ENCODE measurements at places on chromosomes 1 and 21.

GRCh38 chr1:19799230-19800075 is at the start of gene TMCO4:
Gene TMCO4 (minus strand): TSS chr1:19799916. CDS start chr1:19780758, 19,158 bp downstream.
- peaks cover 23% of the 10 kb centered on the region for H3K4me1 ChIP-seq
- H3K36me3 ChIP-seq: no peaks in the 10 kb centered on the region
- peak within 1 kb of the TSS; percentile 82 for H3K27ac ChIP-seq
- H3K27me3 ChIP-seq: no peaks in the 10 kb centered on the region
- H3K4me3 ChIP-seq: peak within 1 kb of the TSS; percentile 81

- peaks cover 6% of the 10 kb centered on the region for H3K36me3 ChIP-seq
- H3K27ac ChIP-seq: peak overlapping the region; percentile 89
- H3K27me3 ChIP-seq: no peaks in the 10 kb centered on the region
- peak overlapping the region; percentile 10 for H3K4me3 ChIP-seq
Observed at GRCh38 chr1:201655243-201655642, 116.3 kb downstream of the NAV1 start.

GRCh38 chr1:85085417-85085816 is 37.1 kb upstream of the MCOLN3 start:
- H3K27ac ChIP-seq: no peak overlapping the region
- no peaks in the 10 kb centered on the region for H3K36me3 ChIP-seq
- no peak overlapping the region for H3K4me3 ChIP-seq
- peaks cover 46% of the 10 kb centered on the region for H3K27me3 ChIP-seq
- H3K4me1 ChIP-seq: no peaks in the 10 kb centered on the region

DNA sequence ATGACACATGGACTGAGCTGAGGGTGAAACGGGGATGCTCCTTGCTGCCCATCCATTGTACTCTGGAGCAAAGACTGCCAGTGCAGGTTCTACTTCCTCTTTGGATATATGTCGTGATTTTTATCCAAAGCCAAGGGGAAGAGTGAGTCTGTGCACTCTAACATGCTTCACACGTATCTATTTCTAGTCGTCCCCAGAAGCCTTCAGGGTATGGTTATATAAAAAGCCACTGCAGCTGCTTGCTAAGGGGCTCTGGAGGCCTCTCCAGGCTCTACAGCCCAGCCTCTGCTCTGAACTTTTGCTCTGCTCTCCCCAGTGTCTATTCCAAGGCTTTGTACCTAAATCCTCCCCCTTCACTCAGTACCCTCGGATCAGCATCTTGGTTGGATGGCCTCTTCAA is 20.1 kb downstream of the PAFAH2 start:
- H3K4me1 ChIP-seq: no peaks in the 10 kb centered on the region
- no peak overlapping the region for H3K4me3 ChIP-seq
- H3K36me3 ChIP-seq: peaks cover 54% of the 10 kb centered on the region
- H3K27ac ChIP-seq: no peak overlapping the region

DNA sequence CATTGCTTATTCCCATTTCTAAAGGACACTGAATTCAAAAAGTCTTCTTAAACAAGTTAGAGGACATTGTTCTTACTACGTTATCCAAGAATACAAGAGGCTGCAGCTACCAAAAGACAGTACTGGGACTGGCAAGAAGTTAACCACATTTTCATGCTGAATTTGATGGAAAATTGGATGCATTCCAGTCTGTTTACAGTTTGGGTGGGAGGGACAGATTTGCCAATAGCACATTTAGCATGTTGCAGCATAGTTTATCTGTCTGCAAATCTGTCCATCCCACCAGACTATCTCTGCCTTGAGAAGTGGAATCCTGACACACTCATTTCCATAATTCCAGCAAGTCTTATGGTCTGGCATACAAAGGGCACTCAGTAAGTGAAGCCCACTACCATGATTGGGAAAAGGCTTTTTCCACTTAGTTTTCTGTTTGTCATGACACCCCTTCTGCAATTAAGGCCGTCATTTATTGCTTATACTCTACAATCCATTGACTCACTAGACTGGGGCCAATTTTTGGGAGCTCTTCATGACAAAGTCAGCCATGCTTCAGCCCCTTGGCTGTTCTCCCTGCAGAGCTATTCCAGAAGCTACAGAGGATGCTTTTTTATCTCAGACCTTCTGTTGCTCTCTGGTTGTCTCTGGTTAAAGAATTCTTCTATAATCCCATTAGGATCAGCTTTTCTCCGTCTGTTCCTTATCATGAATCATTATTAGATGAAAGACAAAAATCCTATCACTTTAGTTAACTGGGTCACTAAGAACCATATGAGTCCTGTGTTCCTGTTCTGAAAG is 355.8 kb upstream of the PTBP2 start:
- no peak for DNase-seq
- H3K27me3 ChIP-seq: no peaks in the 10 kb centered on the region

GRCh38 chr1:154960446-154961136 is 991 bp downstream of the PYGO2 start:
- H3K27me3 ChIP-seq: no peaks in the 10 kb centered on the region
- H3K4me3 ChIP-seq: peak overlapping the region; percentile 84
- H3K4me1 ChIP-seq: peaks cover 45% of the 10 kb centered on the region
- peaks cover 14% of the 10 kb centered on the region for H3K36me3 ChIP-seq
- no peak for DNase-seq

- H3K27ac ChIP-seq: no peak overlapping the region
- DNase-seq: no peak
- peaks cover 30% of the 10 kb centered on the region for H3K27me3 ChIP-seq
- H3K36me3 ChIP-seq: no peaks in the 10 kb centered on the region
Observed at GRCh38 chr1:7687411-7687810, 83.7 kb upstream of the VAMP3 start.
